NCI-H187 treated with DMSO at 0.1 percent for 48 hours (cell line): ENCODE measurements at places on chromosomes 1 and 21.

DNA sequence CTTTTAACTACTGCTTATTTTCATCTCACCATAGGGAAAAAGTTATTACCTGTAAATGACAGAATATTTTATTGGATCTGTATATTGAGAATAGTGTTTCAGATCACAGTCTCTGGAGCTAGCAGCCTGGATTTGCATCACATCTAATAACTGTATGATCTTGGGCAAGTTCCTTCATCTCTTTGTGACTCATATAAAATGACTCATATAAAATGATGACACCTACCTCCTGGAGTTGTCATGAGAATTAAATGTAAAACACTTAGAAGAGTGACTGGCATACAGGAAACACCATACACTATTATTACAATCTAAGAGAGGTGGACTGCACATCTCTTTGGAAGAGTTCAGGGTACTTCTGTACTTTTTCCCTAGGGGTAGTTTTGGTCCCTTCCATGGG lies 421.3 kb downstream of the NEGR1 start:
- DNase-seq: no peak

DNA sequence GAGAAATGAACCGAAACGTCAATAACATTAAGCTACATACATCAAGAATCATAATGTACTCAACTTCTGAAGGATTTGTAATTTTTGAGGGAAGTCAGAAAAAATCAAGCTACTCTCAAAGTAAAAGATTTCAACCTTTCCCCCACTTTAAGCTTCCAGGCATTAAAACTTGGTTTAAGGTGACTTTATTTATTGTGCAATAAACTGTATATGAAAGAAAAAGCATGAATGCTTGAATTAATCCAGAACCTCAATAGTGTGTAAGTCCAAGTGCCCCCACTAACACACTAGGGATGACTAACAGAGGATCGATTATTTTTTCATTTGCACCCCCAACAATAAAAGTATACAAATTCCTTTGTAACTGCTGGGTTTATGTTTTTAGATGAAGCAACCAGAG lies 10.9 kb downstream of the GART start:
- no peak for DNase-seq

DNA sequence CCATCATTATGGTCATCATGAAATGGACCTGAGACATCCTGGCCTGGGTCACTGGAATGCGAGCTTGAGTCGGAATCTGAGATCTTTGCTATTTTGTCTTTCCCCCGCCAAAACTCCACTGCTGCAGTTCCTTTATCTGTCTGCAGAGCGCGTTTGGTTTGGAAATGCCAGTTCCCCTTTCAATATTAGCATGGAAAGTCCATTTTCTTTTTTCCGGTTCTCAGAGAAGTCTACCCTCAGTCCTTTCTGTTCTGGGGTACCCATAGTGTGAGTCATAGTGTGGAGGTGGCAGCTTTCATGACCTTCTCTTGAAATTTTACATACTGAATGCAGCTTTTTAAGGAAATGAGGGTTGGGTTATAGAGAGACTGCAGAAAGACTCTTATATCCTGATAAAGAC lies 14.6 kb downstream of the CACNA1E start:
- DNase-seq: no peak

DNA sequence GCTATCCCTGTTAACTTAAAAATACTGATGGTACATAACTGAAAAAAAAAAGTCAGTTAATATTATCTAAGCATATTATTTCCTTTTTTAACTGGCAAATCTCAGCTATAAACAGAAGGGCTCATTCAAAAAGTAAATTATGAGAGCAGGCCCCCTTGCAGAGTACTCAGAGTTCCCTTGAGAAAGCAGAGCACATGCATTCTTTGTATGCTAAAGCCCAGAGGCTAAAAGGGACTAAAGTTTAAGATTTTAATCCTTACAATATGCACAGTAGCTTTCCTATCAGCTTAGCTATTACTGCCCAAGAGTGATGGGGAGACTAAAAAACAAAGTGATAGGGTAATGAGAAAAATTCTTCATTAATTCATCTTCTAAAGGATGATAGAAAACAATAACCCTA lies 18.5 kb downstream of the SLC16A1 start:
- no peak for DNase-seq

DNA sequence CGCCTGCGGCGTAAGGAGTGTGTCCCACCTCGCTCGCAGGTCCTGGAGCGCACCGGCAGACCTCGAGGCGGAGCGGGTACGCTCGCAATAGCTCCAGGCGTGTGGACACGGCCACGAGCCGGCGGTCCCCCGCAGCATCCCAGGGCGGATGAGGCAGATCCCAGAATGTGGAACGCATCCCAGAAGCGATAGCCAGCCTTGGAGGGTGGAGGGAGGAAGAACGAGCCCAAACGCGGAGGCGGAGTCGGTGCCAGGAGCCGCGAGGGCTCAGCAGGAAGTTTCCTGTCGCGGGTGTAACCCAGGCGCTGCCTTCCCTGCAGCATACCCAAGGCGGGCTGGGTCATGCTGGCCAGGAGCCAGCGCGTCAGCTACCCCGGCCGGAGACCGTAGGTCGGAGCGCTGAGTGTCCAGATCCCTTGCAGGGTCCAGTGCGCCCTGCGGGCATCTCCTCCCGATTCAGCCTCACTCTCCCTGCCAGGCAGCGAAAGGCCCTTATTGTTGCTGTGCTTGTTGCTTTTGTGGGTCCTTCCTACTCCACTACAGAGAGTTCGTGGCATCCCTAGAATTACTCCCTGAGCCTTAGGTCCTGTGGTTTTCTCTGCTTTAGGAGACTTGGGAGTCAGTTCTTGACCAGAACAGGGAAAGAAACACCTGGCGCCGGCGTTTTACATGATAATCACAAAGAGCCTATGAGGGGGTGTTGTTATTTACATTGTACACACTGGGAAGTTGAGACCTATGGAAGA lies 27.7 kb downstream of the STYXL2 start:
- DNase-seq: no peak

- no peak for DNase-seq
Measured at GRCh38 chr21:39066829-39067780, 116.1 kb downstream of the PSMG1 start.
